ENCODE measurements at places on chromosomes 3 and 15.

DNA sequence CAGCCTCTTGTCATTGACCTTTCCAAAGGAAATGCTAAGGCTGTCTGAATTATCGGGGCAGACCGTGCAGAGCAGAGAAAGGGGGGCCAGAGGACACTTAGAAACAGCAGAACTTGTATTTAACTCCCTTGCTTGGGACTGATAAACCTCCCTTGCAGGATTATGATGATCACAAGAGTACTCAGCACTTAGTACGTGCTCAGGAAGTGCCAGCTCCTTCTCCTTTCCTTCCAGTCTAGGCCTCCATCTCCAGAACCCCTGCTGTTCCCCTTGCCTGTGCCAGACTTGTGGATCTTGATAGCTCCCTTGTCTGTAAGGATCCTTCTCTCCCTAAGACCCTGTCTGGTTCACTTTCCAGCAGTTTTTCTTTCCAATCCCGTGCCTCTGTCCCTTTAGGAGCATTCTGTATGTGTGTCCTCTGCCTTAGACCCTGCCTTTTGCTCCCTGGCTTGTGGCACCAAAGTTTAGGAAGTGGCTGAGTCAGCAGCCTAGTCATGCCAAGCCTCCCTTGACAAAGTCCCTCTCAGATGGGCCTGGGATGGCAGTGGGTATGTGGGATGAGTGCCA is 747 bp downstream of the SORD start:
- DNase-seq, result no peak

DNA sequence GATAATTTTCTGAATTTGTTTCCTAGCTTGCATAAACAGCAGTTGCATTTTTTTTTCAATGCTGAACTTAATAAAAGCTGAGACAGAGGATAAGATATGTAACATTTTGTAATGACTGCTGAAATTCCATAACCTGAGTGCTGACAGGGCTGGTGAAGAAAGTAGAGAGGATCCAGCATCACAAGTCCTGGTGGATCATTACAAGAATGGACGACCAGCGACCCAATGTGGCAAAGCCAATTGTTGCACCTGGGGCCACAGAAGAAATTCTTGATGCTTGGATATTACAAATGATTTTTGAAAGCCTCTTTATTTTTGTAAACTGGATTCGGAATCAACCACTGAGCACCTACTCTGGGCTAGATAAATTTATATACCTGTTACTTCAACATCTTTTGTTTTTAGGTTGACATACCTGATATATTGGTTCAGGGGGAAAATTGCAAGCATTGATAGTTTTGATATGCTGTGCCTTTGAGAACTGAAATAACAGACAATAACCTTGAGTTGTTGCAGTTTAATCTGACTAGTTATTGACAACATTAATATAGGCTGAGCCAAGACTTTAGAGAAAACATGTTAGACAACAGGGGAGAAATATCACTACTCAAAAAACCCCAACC is 3.9 kb upstream of the ACTL6A start:
- no peak for DNase-seq

- no peak for DNase-seq
These were observed 488.8 kb upstream of the DPPA4 start for GRCh38 chr3:109825971-109826810.

DNA sequence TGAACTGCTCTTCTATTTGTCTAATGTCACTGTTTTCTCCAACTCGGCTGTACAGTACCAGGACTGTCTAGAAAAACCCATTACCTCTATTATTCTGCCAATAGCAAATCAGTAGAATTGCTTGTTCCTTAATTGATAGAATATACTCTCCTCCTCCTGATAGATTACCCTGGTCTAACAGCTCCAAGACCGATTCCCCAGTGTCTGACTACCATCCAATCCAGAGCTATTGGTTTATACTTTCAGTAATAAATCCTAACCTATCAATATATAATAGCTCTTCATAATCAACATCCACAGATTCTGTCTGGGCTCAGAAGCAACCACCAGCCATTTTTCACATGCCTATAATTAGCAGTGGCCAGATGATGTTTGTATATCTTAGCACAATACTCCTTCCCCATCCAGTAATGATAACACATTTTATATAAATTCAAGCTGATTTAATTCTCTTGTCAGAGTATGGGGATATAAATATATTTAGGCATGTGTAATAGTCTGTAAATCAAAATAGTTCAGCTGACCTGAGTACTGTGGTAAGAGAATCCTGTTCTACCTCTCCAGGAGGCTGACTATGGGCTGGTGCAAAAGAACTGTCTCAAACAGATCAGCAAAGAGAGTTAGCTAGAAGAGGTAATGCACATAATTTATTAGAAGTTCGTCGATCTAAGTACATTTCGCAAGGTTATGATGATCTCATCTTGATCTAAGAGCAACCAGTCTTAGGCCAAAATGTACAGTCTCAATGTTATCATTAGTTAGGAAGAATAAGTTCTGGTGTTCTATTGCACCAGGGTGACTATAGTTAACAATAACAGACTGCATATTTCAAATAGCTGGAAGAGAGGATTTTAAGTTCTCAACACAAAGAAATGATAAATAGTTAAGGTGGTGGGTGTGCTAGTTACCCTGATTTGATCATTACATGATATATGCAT is 193.4 kb downstream of the SHOX2 start:
- DNase-seq, result no peak

DNA sequence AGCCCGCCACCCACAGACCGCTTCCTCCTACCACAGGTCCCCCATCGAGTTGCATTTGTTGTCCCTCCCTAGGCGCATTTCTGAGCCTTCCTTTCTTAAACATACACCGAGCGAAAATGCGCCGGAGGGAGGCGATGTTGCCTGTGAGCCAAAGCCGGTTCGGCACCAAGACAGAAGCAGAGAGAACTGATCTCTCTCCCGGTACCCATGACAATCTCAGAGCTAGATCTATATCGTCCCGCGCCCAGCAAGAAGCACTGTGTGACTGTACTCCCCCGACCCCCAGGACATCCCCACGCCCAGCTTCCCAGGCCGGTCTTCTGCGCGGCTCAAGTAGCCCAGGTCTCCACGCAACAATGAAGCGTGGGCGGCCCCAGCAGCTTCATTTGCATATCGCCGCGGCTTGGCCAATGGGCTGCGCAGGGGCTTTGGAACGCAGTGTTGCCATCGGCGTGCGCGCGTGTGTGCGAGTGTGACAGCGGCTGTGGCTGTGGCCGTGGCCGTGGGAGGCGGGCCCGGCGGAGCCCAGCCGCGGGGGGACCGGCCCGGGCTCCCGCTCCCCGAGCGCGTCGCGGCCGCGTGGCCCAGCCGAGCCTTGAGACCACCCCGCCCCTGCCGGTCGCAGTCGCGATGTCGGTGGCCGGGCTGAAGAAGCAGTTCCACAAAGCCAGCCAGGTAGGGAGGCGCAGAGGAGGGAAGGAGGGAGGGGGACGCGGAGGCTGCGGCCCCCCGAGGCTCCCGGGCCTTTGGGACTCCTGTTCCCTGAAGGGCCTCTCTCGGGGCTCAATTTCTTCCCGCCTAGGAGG is at the start of gene SH3GL3:
Gene SH3GL3 (plus strand): TSS at position 438 of the 806 bp plus-strand sequence. CDS start 193 bp downstream, at position 631.
- peak; percentile 19 for DNase-seq

DNA sequence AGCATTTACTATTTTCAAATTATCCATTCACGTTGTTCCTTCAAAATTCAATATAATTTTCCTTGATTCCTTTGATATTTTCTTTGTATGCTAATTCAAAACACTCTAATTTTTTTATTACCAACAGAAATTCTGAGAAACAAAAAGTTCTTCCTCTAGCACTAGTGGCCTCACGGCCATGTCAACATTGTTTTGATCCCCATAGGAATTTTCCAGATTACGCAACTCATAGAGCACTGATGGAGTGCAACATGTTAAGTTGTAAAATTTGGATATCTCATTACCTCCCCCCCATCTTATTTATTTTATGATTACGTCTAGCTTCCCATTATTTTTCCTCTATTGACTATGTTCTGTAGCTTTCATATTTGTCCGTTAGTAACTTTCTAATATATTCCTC is 745.3 kb downstream of the TUSC7 start:
- DNase-seq, result no peak

DNA sequence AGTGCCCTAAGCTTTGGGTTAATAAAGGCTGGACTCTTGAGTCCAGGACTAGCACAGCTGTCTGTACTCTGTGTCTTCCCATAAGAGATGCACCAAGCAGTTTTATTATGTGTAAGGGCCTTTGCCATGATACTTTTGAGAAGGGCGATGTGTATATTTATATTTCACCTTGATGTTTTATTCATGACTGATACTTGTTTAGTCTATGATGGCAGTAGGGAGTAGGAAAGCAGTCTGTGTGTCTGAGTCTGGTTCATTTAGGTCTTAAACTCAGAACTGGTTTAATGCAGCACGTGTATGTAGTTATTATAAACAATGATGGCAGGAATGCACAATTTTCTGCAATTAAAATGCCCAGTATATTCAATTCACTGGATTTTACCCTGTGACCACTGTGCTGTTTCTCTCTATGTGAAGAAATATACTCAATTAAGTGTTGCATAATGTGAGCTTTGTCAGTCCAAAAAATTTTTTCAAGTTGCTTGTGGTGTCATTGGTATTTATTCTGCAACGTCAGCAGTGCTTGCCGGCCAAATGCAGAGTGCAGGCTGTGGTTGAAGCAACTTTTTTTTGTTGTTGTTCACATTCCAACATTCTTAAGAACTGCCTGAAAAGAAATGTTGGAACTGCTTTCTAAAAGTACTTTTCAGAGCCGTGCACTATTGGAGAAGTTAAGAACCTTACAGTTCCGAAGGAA is 423.7 kb upstream of the SEMA6D start:
- no peak for DNase-seq

DNA sequence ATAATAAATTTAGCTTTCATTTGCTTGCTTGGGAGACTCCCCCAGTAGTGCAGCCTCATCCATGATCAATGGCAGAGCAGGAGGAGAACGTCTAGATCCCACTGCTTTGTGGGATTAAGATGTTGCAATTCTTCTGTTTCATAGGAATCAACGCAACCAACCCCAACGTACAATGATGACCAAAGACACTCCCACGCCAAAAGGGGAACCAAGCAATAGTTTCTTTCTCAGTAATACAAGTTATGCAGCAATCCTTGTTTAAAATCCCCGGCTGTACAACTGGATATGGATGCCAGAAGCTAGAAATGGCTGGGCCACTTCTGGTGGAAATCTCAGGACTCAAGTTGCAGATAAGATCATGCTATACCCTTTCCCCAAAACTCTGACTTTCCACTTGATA is 411.2 kb downstream of the VPS13C start:
- DNase-seq, result no peak

- no peak for DNase-seq
These were observed 345.6 kb downstream of the NLGN1 start for GRCh38 chr3:173743111-173743510.

GRCh38 chr3:183265834-183266417 is 12.9 kb downstream of the B3GNT5 start:
- no peak for DNase-seq

- no peak for DNase-seq
These were observed 117.3 kb upstream of the PRR20G start for GRCh38 chr3:127405010-127405598.

GRCh38 chr3:153438271-153438670 is 276.2 kb downstream of the RAP2B start:
- DNase-seq, result no peak

DNA sequence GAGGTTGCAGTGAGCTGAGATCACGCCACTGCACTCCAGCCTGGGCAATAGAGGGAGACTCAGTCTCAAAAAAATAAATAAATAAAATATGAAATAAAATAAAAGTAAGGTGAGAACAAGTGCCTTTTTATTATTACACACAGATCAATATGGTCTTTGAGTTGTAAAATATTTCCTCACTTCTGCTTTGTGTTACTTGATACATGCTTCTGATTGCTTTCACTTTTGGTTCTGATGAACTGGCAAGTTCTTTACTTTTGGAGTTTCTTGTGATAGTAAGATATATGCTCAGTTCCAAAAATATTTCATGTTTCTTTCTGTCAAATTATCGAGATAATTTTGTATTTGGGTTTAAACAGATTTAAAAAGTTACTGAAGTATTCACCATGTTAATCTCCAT is 16.6 kb upstream of the GYG1 start:
- no peak for DNase-seq

DNA sequence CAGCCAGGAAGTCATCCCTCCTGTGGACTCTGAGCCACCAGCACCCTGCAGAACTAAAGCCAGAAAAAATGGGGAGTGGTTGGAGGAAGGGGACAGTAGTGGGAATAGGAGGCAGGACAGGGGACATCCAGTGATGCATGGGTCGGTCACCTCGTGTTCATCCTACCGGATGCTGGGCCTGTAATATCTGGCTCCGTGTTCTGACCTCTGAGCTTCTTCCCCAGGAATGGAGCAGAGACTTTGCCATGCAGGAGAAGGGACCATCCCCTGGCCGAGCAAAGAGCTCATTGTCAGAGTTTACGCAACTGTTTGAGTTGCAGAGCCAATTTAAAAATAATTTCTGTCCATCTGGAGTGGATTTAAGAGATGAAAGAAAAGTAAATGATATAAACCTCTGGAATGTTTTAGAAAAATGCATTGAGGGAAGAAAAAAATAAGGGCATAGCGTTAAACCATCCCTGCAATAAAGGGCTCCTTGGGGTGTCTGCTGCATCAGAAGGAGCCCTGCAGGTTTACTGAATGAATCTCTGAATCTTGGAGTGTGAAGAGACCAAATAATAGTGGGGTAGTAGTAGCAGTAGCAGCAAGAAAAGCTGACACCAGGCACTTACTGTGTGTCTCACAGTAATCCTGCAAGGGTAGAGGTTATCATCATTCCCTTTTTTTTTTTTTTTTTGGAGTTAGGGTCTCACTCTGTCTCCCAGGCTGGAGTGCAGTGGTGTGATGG is 70.9 kb downstream of the AAGAB start:
- DNase-seq, result no peak

- no peak for DNase-seq
These were observed 97.2 kb downstream of the SEC22A start for GRCh38 chr3:123298903-123299302.

DNA sequence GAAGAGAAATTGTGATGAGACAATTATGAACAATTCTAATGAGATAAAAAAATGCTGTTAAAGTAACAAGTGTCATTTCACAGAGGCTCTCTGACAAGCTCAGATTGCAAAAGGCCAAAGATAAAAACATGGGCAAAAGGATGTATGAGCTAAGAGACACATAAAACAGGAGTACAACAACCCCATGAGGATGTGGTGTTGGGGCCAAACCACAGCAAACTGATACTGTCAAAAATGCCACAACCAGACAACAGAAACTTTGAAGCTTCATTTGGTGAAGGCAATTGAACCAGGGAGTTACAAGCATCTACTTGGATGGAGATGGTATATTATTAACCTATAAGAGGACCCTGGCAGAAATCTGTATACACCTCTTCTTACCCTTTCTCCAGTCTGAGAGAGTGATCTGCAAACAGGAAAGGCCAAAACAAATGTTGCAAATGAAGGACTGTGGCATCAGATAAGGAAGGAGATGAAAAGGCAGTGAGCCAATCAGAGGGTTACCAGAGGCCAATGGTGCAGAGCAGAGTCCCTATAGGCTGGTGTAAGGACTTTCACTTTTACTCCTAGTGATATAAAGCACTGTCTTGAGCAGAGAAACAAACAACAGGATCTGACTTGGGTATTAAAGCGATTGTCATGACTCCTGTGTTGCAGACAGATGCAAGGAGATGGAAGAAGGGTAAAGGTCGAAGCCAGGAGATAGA is 659.0 kb downstream of the NTRK3 start:
- no peak for DNase-seq

GRCh38 chr3:171284308-171285075 is 175.7 kb downstream of the TNIK start:
- no peak for DNase-seq
